ENCODE measurements at places on chromosomes 2 and 18.

- no peak for DNase-seq
Observed at GRCh38 chr2:118130385-118130784, 42.1 kb downstream of the INSIG2 start.

DNA sequence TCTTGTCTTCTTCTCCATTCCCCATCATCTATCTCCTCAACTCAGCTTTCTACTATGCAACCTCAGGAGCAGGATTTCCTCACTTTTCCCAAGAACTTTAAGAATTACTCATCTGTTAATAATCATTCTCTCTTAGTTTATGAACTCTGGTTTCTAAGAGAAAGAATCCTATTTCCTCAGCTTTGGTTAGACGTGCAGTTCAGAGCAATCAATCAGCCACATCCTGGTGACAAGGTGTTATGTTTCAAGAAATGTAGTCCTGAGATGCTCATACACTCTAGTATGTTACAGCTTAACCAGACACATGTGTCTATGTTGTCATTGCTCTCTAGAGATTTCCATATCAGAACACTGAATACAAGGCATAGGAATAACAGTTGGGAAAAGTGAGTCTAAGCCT is 277.9 kb downstream of the MBD2 start:
- DNase-seq: no peak

DNA sequence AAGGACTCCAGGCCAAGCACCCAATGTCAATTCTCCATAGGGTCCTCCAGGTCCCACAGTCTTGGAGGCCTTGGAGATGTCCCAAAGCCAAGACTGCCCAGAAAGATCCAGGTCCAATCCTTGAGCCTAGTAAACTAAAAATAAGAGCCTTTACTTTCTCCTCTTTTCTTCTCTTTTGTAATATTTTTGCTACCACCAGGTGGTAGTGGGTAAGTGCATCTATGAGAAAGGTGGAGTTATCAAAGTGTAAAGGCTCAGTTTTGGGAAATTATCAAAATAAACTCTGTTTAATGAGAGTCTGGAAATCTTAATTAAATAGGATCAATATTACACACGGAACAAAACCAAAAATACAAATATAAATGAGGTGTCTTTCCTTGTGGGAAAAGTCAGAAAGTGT is 276.4 kb downstream of the ALK start:
- no peak for DNase-seq

DNA sequence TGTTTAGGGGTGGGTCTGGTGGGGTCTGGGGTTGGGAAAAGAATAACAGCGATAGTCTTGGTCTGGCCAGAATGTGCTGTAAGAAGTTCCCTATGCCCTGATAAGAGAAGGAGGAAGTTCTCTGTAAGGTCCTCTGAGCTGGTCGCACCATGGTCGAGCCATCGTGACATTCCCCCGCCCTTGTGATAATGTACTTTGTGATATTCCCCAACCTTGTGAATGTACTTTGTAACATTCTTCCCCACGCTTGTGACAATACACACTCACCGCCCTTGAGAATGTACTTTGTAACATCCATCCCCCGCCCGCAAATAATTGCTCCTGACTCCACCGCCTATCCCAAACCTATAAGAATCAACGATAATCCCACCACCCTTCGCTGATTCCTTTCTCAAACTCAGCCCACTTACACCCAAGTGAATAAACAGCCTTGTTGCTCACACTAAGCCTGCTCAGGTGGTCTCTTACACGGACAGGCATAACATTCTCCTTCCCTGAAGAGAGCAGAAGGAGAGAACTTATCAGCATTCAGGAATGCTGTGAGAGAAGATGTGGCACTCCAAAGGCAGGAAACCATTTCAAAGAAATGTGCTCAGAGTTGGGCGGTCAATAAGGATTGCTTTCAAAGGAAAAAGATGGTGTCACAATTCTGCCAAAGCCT is 17.8 kb upstream of the DUSP19 start:
- no peak for DNase-seq

DNA sequence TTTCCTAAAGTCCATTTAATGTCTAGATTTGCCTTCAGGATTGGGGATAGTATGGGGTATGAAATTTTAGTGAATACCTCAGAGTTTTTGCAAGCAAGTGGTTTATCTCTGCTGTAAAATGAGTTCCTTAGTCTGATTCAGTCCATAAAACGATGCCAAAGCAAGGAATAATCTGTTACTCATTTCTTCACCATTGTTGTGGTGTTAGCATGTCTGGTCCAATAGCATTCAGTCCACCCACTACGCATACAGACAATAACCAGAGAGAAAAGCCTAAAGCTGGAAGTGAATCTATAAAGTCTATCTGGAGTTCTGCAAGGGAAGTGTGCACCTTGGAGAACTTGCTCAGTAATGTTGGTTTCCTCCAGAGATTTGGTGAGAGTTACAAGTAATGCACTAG is 12.9 kb upstream of the DPP4 start:
- no peak for DNase-seq

GRCh38 chr2:4979111-4979510 is 713.1 kb upstream of the SOX11 start:
- no peak for DNase-seq

DNA sequence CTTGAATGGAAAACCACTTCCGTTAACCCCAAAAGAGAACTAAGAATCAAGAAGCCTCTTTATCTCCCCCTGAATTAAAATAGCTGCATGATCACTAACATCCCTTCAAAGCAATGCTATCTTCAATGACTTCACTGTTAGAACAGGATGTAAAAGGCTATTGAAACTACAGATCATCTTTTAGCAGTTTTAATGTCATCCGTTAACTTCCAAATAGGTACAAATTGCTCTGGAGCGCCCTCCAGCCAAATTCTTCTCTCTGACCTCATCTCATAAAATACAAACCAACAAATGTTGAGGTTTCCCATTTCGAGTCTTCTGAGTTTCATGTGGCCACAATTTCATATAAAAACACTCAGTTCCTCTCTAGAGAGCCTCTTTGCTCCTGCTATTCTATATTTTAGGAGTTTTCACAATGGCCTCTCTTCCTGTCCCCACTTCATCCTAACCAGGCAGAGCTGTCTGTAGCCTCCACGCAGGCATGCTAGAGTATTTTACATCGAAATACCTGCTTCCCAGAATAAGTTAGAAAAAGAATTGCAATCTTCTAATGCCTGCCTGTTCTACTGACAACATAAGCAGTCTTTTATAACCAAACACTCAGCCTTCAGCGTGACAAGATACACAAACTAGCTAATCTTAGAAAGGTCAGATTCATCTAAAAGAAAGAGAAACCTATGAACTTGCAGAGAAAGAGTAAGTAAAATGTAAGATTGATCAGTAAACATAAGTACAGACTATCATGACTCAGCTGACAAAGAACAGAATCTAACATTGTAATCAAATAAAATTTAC is 37.9 kb downstream of the B4GALT6 start:
- DNase-seq: no peak

DNA sequence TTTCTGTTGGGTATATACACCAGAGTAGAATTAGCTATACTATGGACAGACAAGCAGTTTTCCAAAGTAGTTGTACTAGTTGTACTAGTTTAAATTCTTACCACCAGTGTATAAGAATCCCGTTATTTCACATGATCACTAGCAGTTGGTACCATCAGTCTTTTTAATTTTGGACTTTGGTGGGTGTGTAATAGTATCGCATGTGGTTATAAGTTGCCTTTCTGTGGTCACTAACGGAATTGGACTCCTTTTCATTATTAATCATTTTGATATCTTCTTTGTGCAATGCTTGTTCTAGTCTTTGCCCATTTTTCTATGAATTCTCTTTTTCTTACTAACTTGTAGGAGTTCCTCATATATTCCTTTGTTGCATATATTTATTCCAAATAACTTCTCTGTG is 89.8 kb downstream of the ASXL2 start:
- no peak for DNase-seq

DNA sequence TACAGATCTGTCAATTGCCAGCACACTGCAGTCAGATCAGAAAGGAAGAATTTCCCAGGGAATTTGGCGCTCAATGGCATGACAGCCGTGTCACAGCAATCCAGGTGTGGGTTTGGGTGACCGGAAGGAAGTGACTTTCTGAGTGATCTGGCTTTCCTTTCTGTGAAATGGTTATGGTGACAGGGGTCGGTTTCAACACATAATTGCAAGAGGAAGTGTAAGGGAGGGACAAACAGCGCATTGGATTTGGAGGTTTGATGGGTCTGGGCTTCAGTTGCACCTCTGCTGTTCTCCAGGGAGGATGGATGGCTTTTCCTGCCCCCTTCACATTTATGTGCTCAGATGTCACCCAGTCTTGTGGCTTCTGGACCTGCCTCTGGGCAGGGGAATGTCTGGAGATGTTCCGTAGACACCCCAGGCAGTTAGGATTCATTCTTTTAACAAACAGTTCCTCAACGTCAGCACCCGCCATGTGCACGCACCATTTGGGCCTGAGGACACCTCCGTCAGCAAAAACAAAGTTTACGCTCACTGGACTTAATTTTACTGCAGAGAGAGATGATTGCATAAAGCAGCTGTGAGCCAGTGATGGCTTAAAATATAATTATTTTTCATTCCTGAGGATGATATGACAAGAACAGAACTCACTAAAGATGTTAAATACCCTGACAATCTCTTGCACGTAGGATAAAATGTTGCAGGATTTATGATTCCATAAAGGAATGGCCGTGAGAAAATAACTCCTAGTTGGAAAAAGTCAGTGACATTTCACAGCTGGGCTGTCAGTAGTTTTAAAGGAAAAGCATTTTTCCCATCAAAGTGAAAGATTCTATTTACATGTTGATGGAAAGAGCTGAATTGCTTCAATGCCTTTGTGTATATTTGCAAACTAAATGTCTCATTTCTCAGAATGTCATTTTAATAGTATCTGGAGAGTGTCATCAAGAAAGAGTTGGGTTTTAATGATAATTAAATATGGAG is 36.9 kb downstream of the MBP start:
- DNase-seq: no peak

DNA sequence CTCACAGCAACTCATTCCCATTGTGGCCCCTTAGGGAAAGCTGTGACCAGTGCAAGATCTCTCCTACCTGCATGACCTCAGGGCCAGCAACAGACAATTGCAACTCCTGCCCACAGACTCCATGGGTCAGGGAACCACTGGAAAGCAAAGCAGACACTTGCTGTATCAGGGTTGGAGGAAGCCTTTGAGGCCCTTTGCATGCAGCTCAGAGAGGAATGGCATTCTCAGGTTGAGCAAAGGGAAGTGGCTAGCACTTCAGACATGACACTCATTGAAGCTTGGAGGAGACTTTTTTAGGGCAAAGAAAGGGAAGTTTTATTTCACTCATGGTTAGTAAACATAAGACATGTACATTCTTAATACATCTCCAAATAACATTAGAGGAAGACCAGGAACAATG is 22.1 kb downstream of the IL1F10 start:
- DNase-seq: no peak

DNA sequence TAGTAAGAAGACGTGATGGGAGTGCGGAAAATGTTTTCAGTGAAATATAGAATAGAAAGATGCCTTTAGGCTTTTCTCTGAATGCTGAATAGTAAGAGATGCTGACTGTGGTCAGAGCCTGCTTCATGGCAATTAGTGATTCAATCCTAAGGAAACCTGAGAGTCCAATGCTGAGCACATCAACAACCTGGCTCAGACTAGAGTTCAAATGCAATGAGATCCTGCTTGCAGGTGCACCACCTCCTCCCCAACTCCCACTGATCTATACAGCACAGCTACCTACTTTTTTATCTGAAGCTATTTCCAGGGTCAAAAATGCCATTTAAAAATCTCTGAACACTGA is 65.4 kb downstream of the AAK1 start:
- DNase-seq: no peak

DNA sequence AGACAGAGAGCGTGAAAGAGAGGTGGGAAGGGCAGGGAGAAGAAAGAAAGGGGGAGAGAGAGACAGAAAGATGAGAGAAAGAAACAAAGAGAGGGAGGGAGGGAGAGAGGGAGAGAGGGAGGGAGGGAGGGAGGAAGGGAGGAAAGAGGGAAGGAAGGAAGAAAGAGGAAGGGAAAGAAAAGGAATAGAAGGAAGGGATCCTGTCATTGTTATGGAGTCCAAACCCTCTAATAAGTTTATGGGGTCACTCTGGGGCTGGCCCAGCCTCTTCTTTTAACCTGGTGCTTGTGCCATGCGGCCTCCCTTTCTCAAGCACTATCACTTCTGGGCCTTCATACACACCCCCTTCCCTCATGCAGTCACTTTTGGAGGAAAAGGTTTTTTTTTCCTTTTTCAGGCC is 58.5 kb downstream of the FAM161A start:
- DNase-seq: no peak

- DNase-seq: no peak
Observed at GRCh38 chr18:24443870-24444269, 16.6 kb upstream of the HRH4 start.

GRCh38 chr2:216486708-216487107 is 11.9 kb upstream of the RPL37A start:
- no peak for DNase-seq

GRCh38 chr2:240579771-240580614 is 6.5 kb upstream of the CAPN10 start:
- no peak for DNase-seq

DNA sequence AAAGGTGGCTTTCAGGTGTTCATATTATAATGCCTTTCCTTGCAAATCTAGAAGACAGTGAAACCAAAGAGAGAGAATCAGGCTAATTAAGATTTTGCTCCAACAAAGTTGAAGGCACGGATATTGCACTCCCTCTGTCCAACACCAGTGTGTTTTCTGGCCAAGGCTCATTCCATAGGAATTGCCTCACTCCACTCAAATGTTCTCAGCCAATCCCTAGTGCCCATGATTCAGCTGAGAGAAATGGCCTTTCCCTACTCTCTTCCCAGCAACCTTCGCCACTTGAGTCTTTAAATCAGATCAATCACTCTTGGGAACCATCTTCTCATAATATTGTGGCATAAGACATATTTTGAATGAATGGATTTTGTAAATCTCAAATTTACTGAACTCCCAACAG is 768.2 kb upstream of the ACVR2A start:
- no peak for DNase-seq

DNA sequence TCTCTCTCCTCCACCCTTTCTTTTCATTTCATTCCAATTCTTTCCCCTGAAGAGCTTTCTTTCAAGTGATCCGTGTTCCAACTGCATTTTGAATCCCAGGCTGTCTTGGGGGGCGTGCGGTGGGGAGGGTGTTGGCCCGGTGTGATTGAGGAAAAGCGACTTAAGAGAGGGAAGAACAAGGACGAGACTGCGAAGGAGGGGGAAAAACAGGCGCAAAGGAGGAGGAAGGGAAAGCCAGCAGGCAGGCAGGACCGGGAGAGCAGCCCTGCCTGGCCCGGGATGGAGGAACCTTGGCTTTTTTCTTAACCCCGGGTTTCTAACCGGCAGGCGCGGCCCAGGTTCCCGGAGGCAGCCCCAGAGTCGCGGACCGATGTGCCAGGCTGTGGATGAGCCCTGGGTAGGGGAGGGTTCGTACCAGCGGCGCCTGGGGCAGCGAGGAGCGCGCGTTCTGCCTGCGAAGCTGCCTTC is 1.3 kb downstream of the ADCYAP1 start:
- no peak for DNase-seq
